ENCODE measurements at places on chromosomes 7 and 10.

- DNase-seq = no peak
Observed at GRCh38 chr10:97412891-97413304, 11.8 kb upstream of the RRP12 start.

DNA sequence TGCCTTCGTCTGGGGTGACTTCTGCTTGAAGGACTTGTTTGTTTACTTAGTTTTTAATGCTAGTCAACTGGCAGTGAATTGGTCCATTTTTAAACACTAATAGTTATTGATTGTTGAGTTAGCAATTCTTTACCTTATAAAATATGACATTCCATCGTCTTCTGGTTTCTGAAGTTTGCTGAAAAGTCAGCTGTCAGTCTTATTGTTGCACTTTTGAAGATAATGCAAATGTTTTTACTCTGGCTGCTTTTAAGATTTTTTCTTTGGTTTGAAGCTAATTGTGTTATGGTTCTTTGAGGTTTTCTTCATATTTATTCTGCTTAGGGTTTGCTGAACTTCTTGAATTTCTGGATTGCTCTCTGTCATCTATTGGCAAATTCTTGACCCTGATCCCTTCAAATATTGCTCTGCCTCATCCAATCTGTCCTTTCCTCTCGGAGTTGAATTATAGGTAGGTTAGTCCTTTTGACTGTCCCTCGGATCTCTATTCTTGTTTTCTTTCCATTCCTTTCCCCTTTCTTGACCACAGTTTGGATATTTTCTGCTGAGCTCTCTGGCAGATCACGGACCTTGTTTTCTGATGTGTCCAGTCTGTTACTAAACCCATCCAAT is 24.2 kb downstream of the MGMT start:
- no peak for DNase-seq

GRCh38 chr7:133858311-133858710 is 268.8 kb upstream of the LRGUK start:
- no peak for DNase-seq

DNA sequence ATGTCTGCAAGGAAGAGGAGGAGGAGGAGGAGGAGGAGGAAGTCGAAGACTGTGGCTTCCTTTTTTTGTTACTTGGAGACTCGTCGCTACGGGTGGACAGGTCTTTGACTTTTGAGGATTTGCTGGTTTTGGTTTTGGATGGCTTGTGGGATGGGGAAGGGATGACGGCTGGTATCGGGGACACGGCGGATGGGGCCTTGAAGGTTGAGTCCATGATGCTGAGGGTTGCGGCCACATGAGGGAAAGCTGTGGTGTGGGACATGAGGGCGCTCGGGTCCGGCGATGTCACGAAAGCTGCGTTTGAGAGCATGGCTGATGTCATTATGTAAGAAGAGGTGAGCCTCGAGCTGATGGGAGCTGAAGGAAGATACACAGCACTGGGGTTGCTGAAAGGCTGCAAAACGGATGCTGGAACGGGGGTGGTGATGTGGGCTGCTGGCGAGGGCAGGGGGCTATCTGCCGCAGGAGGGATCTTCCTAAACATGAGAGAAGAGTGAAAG is 33.1 kb upstream of the EFCAB10 start:
- DNase-seq = no peak

- no peak for DNase-seq
Observed at GRCh38 chr10:77163670-77164348, 473.8 kb downstream of the KCNMA1 start.

- no peak for DNase-seq
Observed at GRCh38 chr10:79009145-79009544, 59.6 kb upstream of the ZMIZ1 start.

- DNase-seq = no peak
Observed at GRCh38 chr7:158378978-158379377, 208.6 kb downstream of the PTPRN2 start.

GRCh38 chr10:103757531-103758293 is 97.7 kb downstream of the SH3PXD2A start:
- no peak for DNase-seq

GRCh38 chr7:151082141-151083070 is 887 bp downstream of the TMUB1 start:
- no peak for DNase-seq

DNA sequence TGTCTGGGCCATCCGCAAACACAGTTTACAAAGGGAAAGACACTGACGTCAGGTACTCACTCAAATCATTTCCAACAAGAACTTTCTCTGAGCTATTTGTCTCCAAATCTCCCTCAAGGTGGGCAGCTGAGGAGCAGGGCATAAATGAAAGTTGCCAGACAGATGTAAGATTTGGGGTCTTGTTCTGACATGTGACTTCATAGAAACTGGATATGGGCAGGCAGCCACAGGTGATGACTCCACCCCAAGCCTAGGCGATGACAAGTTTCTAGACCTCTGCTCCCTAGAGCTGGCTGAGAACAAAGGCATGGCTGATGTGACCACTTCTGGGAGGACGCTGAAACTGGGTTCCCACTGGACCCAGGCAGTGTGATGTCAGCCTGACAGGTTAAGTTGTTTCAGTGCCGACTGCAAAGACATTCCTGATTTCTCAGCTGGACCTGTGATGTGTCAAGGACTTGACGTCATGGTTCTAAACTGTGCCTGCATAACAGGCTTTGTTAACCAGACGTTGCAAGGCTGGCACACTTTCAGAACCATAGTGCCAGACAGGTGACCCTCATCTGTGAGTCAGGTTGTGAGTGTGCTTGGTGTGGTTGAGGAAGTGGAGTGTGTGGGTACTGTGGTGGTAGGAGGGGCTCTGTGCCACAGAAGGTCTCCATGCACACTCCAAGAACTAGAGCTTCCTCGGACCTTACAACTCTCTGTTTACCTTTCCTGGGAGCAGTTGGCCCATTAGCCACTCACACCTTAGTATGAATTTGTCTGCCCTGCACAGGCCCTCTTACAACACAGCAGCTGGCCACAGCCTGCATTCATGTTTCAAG is 39.9 kb upstream of the EBF3 start:
- DNase-seq = no peak

- peak; percentile 73 for DNase-seq
Observed at GRCh38 chr7:131607291-131608115, 51.1 kb upstream of the PODXL start.

DNA sequence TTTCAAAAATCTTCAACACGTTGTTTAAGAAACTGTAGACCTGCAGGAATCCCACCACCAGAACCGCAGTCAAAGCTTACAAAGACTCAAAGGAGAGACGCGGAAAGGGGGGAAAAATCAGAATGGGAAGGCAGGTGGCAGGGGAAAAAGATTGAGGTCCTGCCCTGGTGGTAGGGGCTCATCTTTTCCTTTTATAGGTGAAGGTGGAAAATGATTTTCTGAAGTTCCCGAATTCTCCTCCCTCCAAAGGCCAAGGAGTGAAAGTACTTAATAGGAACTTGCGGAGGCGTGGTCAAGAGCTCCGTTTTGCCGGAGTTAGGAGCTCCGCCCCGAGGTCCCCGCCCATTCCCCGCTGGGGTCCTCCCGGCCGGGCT is 724 bp downstream of the BBIP1 start:
- DNase-seq = peak; percentile 88

DNA sequence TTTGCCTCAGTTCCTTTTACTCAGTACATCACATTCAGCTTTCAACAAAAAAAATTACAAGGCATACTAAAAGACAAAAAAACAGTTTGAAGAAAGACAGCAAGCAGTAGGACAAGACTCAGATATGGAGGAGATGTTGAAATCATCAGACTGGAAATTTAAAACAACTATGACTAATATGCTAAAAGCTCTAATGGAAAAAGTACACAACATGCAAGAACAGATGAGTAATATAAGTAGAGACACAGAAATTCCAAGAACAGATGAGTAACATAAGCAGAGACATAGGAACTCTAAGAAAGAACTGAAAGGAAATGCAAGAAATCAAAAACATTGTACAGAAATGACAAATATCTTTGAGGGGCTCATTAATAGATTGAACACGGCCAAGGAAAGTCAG is 402.6 kb downstream of the NEBL start:
- no peak for DNase-seq

GRCh38 chr10:92972066-92972870 is 88.3 kb upstream of the CYP26C1 start:
- no peak for DNase-seq

DNA sequence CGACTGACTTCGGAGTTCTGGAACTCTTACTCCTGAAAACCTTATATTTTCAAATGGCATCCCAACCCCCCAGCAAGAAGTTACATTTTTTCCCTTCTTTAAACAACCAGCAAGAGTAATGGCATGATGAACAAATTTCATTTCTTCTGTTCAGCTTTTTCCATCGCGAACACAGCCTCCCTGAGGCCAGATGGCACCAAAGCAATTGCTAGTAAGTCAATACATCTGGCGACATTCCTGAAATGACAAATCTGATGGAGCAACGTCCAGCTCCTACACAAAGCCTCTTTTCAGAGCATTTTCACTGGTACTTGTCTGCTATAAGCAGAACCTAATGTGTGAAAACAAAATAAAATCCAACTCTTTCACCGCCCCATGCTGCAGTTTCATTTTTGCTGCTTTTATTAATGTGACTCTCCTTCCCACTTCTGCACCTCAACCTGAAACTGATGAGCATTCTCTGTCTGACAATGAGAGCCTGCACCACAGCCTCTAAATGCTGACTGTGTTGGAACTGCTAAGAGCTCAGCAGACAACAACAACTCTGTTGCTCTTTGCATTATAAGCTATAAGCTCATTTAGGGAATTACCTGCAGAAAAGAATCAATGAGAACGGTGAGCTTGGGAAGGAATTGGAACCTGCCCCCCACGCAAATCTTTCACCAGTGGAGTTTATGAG is 229.8 kb downstream of the FGFR2 start:
- no peak for DNase-seq

- no peak for DNase-seq
Observed at GRCh38 chr10:124903111-124903510, 38.8 kb upstream of the ZRANB1 start.

DNA sequence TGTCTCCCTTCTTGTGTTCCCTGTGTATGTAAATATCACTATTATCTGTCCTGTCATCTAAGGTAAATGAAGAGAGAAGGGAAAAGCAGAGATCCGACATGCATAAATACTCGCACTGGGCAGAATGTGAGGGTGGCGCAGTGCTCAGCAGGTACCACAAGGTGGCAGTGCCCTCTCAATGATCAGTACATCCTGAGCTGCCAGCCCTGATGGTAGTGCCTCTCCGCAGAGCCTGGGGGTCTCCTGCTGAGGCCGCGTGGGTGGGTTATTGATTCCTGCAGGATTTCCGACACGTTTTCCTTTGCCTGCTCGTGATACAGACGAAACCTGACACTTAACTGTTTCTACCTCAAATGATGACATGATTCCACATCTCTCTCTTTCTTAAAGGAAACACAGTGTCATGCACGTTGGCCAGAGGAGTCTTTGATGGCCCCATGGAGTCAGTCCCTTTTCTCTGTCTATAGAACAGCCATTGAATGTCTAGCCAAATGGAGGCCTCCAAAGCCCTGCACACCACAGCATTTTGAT is 19.8 kb downstream of the RGR start:
- peak; percentile 83 for DNase-seq

- DNase-seq = no peak
Observed at GRCh38 chr7:73599916-73600315, 21.5 kb upstream of the TBL2 start.

GRCh38 chr7:152899004-152899403 is 139.5 kb downstream of the ACTR3B start:
- no peak for DNase-seq

DNA sequence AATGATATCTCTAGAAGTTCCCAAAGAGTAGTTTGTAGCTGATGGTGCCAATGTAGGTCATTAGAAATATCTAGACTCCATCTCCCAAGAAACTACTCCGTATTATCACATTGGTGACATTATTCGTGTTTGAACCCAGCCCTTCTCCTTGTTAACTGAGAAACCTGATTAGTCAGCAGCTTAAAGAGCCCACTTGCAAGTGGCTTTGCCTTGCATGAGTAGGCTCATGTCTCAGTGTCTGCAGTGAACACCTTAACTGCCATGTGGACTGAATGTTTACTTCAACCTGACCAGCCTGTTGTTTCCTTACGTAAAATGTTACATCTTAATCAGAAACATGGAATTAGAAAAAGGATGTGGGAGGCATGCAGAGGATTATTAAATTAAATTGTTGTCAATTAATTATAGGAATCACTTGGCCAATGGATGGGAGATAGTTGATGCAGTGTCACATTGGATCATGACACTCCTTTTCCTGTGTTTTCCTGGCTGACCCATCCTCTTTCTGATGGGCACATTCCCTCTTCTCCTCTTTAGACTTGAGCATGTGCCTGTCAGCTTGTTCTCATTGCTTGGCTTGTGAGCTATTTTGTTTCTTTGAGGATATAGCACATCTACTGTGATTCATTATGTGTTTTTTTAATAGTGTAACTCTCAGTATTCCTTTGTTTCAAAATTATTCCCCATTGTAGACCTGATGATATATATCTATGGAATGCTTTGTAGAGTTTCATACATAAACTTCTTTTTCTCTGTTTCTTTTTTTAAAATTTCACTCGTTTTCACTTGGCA is 18.0 kb downstream of the STARD3NL start:
- DNase-seq = no peak

DNA sequence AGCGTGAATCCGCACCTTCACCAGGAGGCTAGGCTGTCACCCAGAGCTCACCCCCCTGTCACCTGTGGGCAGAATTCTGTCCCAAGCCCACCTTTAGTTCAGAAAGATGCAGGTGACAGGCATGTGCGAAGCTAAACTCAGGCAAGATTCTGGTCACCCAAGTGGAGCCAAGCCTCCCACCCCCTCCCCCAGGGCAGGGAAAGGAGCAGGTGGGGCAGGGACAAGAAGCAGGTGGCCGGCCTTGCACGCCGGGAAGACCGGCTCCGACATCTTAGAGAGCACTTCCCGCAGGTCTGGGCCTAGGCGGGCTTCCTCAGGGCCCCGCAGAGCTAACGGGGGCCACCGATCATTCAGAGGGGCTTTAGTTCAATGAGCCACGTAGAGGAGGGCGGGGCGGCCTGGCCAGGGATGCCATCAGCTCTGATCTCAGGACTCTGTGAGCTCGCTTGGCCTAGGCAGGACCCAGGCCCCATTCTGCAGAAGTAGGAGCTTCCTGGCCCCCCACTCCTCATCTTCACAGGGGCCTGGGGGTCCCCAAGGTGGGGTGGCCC is 19.9 kb downstream of the UNCX start:
- DNase-seq = no peak

DNA sequence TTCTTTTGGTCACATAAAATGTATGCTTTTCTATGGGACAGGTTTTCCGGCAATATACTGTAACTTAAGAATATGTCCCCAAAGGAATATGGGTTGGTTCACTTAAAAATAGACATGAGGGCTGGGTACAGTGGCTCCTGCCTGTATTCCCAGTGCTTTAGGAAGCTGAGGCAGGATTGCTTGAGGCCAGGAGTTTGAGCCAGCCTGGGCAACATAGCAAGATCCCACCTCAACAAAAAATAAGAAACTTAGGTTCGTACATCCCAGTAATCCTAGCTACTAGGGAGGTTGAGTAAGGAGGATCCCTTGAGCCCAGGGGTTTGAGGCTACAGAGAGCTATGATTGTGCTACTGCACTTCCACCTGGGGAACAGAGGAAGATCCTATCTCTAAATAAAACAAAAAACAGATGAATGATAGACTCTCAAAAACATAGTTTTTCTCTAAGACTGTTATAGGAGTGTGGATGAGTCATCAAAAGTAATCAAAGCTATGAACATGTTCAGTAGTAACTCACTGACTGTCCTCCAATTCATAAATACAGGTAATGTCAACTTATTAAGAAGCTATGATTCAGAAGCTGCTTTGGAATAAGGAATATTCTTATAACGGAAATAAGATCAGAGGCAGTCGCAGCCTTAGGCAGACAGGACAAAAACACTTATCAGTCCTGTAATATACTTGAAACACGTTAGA is 2.6 kb upstream of the SEC31B start:
- no peak for DNase-seq
